ENCODE measurements at places on chromosomes 13 and 19.

GRCh38 chr19:4297901-4298809, 4.0 kb downstream of the TMIGD2 start:
- DNase-seq: no peak

DNA sequence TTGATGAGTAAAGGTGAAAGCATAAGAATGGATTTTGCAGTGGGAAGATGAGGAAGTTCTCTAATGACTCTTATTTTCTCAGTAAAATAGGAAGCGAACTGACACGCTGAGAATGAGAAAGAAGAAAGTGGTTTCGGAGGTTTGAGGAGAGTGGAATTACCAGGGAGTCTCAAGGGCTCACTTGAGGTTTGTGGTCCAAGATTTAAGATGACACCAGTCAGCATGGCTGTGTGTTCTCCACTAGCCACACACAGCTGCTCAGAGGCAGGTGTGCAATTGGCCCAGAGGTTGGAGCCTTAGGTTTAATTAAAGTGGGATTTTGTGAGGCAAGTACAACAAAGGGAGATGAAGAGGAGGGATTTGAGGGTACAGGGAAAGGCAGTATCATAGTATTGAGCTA, 99.6 kb upstream of the NBEA start:
- no peak for DNase-seq

DNA sequence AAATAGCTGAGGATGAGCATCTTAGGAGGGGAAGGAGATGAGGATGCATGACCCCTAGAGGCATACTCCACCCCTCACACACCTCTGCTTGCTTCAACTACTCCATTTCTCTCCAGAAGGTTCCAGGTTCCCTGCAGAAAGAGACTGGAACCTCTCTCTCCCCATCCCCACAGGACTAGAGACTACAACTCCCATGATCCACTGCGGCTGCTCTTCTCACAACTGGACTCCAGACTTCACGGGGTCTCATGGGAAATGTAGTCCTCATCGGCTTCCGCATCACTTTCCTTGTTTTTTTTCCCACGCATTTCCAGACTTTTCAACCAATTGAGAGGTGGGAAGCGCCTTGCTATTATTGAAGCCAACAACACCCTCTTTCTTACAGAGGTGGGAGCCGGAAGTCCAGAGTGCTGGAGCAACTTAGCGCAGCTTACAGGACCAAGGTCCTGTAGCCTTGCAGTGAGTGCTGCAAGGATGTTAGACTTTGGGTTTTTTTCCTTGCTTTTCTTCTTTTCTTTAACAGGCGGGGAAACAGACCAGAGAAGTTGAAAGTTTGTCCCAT, 13.9 kb upstream of the CACNG6 start:
- peak; percentile 62 for DNase-seq

DNA sequence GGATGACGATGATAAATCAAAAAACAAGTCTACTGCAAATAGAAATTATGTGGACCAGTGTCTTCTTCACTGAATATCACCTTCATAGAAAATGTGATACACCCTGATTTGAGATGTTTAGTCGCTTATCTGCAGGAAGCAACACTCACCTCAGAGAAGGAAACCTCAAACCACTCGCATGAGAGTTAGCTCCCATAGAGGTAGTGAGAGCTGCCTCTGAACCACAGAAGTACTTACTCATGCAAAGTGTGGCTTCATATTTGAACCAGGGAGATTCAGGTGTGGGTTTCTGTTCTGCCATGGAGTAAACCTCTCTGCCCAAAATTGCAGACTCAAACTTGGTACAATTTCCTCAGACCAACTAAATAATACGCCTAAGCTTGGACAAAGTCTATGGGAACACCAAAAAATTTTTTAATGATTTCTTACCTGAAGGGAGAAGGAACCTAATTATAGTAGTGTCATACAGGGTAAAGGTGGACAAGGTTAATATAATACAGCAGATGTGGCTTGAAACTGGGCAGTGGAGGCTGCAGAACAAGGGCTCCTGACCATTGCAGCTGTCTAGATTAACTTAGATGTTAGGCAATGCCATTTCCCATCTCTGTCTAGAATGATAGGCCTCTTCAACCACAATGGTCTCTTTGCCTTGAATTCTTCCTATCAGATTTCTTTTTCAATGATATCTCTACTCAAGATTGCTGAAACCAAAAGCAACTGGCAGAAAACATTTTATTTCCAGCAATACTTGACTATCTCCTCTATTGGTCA, 29.6 kb upstream of the RCBTB2 start:
- no peak for DNase-seq

GRCh38 chr13:29877456-29878078, 27.1 kb upstream of the UBL3 start:
- DNase-seq: no peak

- DNase-seq: no peak
Observed at GRCh38 chr19:1227304-1228054, 10.3 kb downstream of the CBARP start.

DNA sequence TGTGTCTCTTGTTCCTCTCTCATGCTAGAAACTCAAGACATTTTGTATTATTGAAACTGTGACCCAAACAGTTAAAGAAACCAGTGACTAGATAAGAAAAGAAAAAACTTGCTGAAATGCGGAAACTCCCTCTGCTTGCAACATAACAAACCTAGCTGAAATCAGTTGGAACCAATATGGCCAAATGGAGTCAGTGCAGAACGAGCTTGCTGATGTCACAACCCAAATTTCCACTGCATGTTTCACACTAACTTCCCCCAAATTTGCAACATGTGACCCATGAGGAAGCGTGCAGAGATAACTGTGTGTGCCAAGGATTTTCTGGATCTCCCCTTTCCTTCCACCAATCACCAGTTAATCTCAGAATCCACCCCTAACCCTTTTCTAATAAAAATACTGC, 208.0 kb downstream of the DLEU7 start:
- DNase-seq: peak; percentile 13

DNA sequence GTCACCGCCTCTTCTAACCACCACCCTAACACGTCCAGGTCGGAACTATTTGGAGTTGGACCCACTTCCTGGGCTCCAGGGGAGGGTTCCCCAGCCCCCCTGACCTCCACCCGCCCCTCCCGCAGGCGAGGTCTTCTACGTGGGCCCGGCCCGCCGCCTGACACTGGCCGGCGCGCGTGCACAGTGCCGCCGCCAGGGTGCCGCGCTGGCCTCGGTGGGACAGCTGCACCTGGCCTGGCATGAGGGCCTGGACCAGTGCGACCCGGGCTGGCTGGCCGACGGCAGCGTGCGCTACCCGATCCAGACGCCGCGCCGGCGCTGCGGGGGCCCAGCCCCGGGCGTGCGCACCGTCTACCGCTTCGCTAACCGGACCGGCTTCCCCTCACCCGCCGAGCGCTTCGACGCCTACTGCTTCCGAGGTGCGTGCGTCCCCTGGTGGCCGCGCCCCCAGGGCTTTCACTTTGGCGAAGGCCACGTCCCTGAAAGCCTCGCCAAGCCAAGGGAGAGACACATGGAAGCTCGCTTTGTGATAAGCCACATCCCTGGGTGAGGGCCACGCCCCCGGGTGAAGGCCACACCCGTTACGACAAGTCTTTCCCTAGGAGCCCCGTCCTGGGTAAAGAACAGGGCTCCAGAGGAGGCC, 13.2 kb downstream of the NCAN start:
- no peak for DNase-seq

DNA sequence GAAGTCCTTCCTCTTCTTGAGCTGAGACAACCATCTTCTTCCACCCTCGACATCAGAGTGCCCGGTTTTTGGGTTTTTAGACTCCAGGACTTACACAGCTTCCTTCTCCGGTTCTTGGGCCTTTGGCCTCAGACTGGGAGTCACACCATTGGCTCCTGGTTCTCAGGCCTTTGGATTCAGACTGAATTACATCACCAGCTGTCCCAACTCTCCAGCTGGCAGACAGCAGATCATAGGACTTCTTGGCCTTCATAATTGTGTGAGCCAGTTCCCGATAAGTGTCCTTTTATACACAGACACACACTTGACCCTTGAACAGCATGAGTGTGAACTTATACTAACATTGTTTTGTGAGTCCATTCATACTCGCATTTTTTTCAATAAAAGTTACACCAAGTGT, 166.0 kb upstream of the UBL3 start:
- DNase-seq: no peak

- DNase-seq: no peak
Observed at GRCh38 chr19:42325896-42326771, 699 bp downstream of the MEGF8 start.

DNA sequence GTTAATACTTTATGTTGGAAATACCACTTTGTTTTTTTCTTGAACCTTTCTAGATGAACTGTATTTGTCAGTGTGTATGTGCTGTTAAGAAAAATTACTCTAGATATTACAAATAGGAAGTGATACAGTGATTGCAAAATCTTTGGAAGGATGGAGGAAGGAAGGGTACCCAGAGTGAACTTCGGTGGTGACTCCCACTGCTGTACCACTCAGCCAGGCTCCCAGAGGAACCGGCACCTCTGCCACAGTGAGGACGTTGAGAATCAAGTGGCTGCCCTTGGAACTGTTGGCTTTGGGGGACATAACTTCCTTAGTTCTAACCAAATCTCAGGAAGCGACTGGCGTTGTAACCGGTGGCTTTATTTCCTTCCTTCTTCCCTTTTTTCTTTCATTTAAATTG, 184.7 kb downstream of the PCCA start:
- DNase-seq: no peak

GRCh38 chr19:13121551-13122274, 3.6 kb downstream of the NACC1 start:
- no peak for DNase-seq

Data from thoracic aorta (tissue), 2 donors.